Vagina (tissue), 2 donors: ENCODE measurements at places on chromosomes 5 and 9. TPM values are rescaled to one million over a fixed set of nuclear protein-coding genes. Genes with fewer than 3 reads are reported as not detected.

GRCh38 chr5:176458904-176459561 lies 10.8 kb downstream of the FAF2 start:
- H3K27me3 ChIP-seq = no peaks in the 10 kb centered on the region
- no peaks in the 10 kb centered on the region for H3K36me3 ChIP-seq
- no peak overlapping the region for H3K27ac ChIP-seq
- no peak for DNase-seq
- peaks cover 9% of the 10 kb centered on the region for H3K4me1 ChIP-seq

GRCh38 chr9:69027355-69028097 lies 8.0 kb upstream of the FXN start:
- no peak overlapping the region for H3K27ac ChIP-seq
- no peaks in the 10 kb centered on the region for H3K36me3 ChIP-seq
- DNase-seq = no peak

Gene IL7R
- total RNA-seq = 69.7 TPM

Gene SLC36A2
- not detected for total RNA-seq

- no peak overlapping the region for H3K4me3 ChIP-seq
- no peak for DNase-seq
- no peak overlapping the region for H3K27ac ChIP-seq
- no peaks in the 10 kb centered on the region for H3K36me3 ChIP-seq
- H3K4me1 ChIP-seq = no peaks in the 10 kb centered on the region
Measured at GRCh38 chr5:159645179-159645846, 271.0 kb upstream of the ADRA1B start.

- H3K27me3 ChIP-seq = no peaks in the 10 kb centered on the region
- no peak for DNase-seq
- no peak overlapping the region for H3K27ac ChIP-seq
- H3K36me3 ChIP-seq = no peaks in the 10 kb centered on the region
Measured at GRCh38 chr5:76805821-76806505, 12.9 kb upstream of the F2RL1 start.

DNA sequence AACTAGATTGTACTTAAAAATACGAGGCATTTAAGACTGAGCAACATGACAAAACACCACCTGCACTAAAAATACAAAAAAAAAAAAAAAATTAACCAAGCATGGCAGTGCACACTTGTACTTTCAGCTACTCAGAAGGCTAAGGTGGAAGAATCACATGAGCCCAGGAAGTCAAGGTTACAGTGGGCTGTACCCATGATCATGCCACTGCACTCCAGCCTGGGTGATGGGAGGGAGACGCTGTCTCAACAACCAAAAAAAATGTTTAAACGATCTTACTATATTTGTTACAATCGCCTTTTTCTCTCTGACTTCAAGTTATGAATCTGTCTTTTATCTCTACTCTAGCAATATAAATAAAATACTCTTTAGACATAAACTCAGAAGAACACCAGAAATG lies 1454.3 kb downstream of the MAT2B start:
- H3K27ac ChIP-seq = no peak overlapping the region
- no peak for DNase-seq
- no peaks in the 10 kb centered on the region for H3K27me3 ChIP-seq

DNA sequence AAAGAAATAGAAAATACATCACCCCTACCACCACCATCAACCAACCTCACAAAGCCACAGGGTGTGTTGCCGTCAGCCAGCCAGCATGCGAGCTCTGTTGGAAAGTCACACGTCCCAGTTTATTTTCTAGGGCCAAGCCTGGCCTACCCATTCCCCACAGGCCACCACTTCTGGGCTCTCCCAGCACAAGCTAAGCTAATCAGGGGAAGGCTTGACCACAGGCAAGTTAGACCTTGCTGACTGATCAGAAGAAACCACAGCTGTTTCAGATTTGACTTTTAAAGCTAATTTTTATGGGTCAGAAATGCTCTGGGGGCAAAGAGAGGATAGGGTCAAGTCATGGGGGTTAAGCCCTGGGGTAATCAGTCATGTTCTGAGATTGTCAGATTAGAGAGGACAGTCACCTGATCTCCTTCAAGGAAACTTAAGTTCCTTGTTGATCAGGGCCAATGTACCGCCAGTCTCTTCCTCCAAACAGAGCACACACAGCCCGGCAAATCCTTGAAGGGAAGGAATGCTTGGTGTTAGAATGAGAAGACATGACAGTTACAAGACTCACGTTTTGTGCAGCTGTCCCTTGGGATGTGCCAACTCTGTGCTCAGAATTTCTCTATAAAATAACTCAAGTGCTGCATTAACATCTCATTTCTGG lies 7.6 kb downstream of the SHB start:
- no peak overlapping the region for H3K27ac ChIP-seq
- DNase-seq = no peak
- H3K4me1 ChIP-seq = peaks cover 59% of the 10 kb centered on the region
- no peak overlapping the region for H3K4me3 ChIP-seq
- H3K27me3 ChIP-seq = no peaks in the 10 kb centered on the region

Gene ANKRD55
- 0.74 TPM for total RNA-seq

Gene GABRA1
- not detected for total RNA-seq

DNA sequence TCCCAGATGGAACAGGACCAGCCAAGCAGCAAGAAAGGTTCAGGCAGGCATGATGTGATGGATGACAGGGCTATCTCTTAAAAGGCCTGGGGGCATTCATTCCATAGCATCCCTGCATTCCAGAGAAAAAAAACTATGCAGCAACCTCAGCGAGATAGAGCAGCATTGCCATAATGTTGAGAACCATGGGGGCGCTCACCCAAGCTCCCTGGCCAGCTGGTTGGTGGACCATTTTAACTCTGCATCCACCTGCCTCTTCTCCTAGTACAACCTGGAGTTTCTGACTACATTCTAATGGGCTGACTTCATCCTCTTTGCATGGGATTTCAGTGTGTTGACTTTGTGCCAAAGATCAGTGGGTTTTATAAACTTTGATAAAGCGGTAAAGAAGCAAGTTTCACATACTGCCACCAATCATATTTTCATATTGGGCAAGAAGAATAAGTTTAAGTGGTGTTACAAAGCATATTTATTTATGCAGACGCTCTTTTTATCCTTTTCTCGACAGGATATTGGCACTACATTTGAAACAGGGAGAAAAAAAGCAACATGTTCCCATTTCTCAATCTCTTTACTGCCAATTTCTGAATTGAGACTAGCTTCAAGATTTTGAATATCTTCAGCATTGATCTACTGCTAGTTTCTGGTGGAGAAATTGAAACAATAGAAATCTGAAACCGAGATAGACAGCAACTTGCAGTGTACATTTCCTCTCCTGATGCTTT lies 378.3 kb upstream of the WWC1 start:
- DNase-seq = no peak
- no peaks in the 10 kb centered on the region for H3K27me3 ChIP-seq
- no peak overlapping the region for H3K27ac ChIP-seq
- H3K36me3 ChIP-seq = no peaks in the 10 kb centered on the region

DNA sequence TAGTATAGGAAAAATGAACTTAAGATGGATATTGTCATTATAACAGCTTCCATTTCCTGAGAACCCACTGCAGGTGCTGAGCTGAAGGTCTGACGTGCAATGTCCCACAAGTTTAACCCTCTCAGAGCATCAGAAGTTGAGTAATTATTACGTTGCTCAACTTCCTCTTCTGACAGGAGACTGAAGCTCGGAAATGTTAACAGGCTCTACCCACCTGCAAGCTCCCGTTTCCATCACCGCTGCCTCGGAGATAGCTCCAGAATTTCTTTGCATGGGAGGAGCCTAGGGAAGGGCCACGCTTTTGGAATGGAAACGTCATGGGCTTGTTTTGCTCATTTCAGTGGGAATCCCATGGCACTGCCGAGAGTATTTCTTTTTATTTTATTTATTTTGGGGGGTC lies 1.0 kb upstream of the NTMT1 start:
- H3K27ac ChIP-seq = no peak overlapping the region
- no peak for DNase-seq
- no peaks in the 10 kb centered on the region for H3K36me3 ChIP-seq
- H3K4me1 ChIP-seq = peaks cover 54% of the 10 kb centered on the region

- H3K4me3 ChIP-seq = no peak overlapping the region
- H3K27ac ChIP-seq = no peak overlapping the region
- H3K36me3 ChIP-seq = no peaks in the 10 kb centered on the region
- no peaks in the 10 kb centered on the region for H3K27me3 ChIP-seq
- DNase-seq = no peak
Measured at GRCh38 chr9:112140936-112141335, 34.2 kb downstream of the SUSD1 start.

Gene BTNL3
- total RNA-seq = not detected

GRCh38 chr5:96079075-96079474 lies 117.4 kb upstream of the ELL2 start:
- no peak for DNase-seq
- H3K27me3 ChIP-seq = no peaks in the 10 kb centered on the region
- H3K4me1 ChIP-seq = no peaks in the 10 kb centered on the region
- no peak overlapping the region for H3K4me3 ChIP-seq
- no peak overlapping the region for H3K27ac ChIP-seq
- H3K36me3 ChIP-seq = no peaks in the 10 kb centered on the region

DNA sequence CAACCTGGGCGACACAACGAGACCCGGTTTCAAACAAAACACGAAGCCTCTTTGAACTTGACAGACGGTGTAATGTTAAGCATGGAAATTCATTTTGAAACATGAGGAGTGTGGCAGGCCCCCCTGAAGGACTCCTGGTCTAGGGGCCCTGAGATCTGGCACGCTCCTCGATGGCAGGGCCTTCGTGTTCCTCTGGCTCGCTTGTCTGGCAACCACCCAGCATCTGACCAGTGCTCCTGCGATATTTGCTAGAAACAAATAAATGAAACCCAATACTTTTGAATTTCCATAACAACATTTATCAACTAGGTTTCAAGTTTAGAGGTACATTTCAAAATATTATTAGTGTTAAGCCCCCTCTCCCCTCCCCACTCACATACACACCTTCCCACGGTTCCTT lies 193.0 kb downstream of the ERCC6L2 start:
- no peaks in the 10 kb centered on the region for H3K36me3 ChIP-seq
- no peak overlapping the region for H3K4me3 ChIP-seq
- H3K27ac ChIP-seq = no peak overlapping the region
- no peak for DNase-seq
- no peaks in the 10 kb centered on the region for H3K27me3 ChIP-seq

- no peaks in the 10 kb centered on the region for H3K27me3 ChIP-seq
- H3K4me1 ChIP-seq = no peaks in the 10 kb centered on the region
- H3K27ac ChIP-seq = no peak overlapping the region
- no peaks in the 10 kb centered on the region for H3K36me3 ChIP-seq
- H3K4me3 ChIP-seq = no peak overlapping the region
Measured at GRCh38 chr9:113160571-113160970, 9.8 kb downstream of the SLC31A2 start.

Gene SPAG8
- not detected for total RNA-seq

DNA sequence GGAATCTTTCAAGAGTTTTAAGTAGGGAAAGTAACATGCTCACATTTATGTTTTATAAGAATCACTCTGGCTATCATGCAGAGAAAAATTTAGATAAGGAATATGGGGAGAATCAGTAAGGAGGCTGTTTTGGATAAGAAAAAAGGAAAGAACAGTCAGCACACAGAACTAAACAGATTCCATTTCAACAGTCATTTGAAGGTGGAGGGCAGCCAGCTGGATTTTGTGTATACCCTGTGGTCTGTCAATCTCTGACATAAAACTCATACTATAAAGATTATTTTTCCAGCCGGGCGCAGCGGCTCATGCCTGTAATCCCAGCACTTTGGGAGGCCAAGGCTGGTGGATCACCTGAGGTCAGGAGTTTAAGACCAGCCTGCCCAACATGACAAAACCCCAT lies 64.2 kb downstream of the PCA3 start:
- H3K27me3 ChIP-seq = no peaks in the 10 kb centered on the region
- no peak for DNase-seq
- no peak overlapping the region for H3K4me3 ChIP-seq
- no peaks in the 10 kb centered on the region for H3K4me1 ChIP-seq

GRCh38 chr5:160327818-160328217 lies 15.5 kb upstream of the CCNJL start:
- H3K27me3 ChIP-seq = no peaks in the 10 kb centered on the region
- no peak for DNase-seq
- H3K27ac ChIP-seq = no peak overlapping the region

DNA sequence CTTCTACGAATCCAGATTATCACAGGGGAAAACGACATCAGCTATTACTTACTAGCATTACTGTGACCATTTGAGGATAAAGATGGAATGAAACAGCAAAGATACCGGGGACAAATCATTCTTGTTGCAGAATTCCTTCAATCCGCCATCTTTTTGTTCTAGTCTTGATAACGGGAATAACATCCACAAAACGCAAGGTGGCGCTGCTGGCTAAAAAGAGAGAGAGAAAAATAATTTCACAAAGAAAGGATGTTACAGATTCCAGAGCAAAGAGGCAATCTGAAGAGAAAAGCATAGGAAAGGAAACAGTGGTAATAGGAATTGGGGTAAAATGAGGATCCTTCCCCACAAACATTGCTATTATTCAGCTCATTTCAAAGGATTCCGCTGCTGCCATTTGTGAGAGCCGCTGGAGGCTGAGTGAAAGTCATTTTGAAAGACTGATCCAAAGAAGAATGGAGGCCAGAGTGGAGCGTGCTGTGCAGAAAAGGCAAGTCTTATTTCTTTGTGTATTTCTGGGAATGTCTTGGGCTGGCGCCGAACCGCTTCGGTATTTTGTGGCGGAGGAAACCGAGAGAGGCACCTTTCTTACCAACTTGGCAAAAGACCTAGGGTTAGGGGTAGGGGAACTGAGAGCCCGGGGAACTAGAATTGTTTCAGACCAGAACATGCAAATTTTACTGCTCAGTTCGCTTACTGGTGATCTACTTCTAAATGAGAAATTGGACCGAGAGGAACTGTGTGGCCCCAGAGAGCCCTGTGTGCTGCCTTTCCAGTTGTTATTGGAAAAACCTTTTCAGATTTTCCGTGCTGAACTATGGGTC lies at the start of gene PCDHB7:
PCDHB7 (plus strand) TSS at position 264 of the 824 bp plus-strand sequence; CDS start at position 456, 192 bp downstream.
- H3K36me3 ChIP-seq = no peaks in the 10 kb centered on the region
- no peak within 1 kb of the TSS for H3K4me3 ChIP-seq
- H3K27ac ChIP-seq = no peak within 1 kb of the TSS
- no peak for DNase-seq
- H3K27me3 ChIP-seq = no peaks in the 10 kb centered on the region

- no peaks in the 10 kb centered on the region for H3K27me3 ChIP-seq
- DNase-seq = no peak
- no peak overlapping the region for H3K4me3 ChIP-seq
Measured at GRCh38 chr5:169190849-169191248, 110.1 kb downstream of the SLIT3 start.
